Esophagus squamous epithelium (tissue), 5 donors: ENCODE measurements at places on chromosomes 7 and 10.

GRCh38 chr10:49595713-49596492, 14.2 kb upstream of the SLC18A3 start:
- no peak for DNase-seq

DNA sequence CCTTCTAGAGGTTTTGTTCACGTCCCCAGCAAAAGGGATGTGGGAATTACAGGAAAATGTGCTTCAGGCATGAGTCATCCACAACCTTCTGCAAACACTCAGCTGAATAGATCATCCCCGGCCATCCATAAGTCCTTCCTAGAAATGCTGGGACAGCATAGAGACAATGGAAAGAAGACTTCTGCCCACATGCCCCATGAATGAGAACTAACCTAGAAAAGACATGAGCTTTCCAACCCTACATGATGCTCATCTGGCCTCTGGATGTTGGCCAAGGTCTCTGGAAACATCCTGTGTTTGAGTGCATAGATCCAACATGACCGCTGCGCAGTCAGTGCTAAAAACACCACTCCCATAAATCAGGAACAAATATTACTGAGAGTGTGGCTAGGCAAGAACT, 277.5 kb downstream of the PLXNA4 start:
- no peak for DNase-seq

DNA sequence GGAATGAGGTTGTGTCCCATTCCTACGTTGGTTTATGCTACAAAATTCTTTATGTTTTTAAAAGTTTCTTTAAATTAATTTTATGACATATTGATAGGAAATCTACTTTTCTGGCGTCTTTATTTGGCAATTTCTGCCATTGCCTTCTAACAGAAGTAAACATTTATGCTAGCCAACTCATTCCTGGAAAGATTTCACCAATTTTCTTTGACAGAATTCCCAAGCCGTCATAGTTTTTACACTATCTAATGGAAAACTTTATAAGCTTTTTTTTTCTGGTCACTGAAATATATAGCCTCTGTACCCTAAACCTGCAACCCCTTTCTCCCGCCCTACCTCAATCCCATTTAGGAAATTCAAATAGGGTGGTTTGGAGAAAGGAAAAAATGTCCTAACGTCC, 6.1 kb upstream of the TCAF1 start:
- DNase-seq: no peak

GRCh38 chr7:129772646-129773280, 161.2 kb downstream of the NRF1 start:
- DNase-seq: no peak

GRCh38 chr7:137846549-137846826, 286 bp downstream of the DGKI start:
- no peak for DNase-seq

GRCh38 chr7:99860281-99861127, 16.3 kb downstream of the OR2AE1 start:
- DNase-seq: no peak

GRCh38 chr10:78808286-78808685, 260.5 kb upstream of the ZMIZ1 start:
- DNase-seq: no peak

- DNase-seq: no peak
These were observed 591.1 kb downstream of the PTPRN2 start for GRCh38 chr7:157996359-157997079.

GRCh38 chr10:20596911-20597310, 300.2 kb downstream of the NEBL start:
- no peak for DNase-seq

GRCh38 chr7:137930581-137930980, 71.3 kb downstream of the CREB3L2 start:
- DNase-seq: no peak

GRCh38 chr7:42093349-42093905, 143.6 kb downstream of the GLI3 start:
- no peak for DNase-seq

DNA sequence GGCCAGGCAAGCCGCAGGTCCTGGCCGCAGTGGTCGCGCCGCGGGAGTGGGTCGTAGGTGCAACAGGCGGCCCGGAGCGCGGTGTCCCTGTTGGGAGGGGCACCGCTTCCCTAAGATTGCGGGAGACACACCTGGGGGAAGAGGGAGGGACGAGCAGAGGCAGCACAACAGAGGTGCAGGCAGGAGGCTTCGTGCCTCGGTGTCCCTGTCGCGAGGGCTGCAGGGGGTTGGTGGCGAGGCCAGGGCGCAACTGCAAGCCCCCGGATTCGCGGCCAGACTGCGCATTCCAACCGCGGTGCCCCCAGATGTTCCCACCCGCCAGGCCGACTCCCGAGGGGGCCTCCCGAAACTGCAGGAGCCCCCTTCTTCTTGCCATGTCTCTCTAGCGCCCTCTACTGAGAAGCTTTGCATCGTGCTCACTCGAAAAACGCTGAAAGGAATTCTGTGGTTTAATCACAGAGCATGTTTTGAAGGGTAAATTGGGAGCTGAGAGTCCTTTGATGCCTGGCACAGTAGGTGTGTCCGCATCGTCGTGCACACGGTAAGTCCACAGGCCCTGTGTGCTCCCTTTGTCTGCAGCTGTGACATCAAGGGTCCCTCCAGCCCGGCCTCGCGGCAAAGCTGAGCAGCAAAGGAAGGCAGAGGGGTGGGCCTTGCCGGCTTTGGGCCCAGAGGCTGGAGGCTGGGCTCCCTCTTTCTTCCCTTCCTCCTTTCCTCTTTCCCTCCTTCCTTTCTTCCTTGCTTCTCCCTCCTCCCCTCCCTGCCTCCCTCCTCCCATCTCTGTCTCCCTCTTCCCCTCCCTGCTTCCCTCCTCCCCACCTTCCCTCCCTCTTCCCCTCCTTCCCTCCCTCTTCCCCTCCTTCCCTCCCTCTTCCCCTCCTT, 6.2 kb upstream of the MBL2 start:
- no peak for DNase-seq

DNA sequence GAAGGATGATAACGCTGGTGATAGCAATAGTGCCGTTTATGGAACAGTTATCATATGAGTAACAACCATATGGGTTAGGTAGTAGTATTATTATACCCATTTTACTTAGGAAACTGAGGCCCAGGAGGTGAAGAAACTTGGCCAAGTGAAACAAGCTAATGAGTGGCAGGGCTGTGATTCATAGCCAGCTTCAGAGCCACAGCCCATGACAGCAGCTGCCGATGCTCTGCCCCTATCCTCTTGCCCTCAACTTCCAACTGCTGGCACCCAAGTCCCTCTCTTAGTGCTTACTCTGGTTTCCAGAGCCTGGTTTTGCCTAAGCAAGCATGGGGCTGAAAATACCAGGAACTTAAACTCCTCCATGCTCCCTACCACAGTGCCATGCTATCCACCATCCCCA, 12.3 kb downstream of the SH3PXD2A start:
- no peak for DNase-seq

DNA sequence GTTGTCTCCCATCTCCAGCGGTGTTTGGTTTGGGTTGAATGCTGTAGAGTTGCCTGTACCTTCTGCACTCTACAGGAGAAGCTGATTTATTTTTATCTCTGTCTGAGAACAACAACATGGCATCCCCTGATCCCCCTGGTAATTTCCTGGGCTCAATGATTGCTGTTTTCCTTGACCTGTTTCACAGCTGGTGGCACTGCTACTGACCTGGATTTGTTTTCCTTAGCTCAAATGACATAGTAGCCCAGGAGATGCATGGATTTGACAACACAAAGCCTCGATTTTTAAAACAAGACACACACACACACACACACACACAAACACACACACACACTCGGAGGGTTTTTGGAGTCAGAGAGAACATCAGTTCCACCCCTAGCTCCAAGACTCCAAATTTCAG, 301.6 kb downstream of the NRG3 start:
- no peak for DNase-seq

GRCh38 chr7:102244601-102245000, 42.1 kb upstream of the SH2B2 start:
- no peak for DNase-seq

GRCh38 chr10:132897516-132898381, 44.6 kb downstream of the CFAP46 start:
- DNase-seq: no peak
